ENCODE measurements at places on chromosomes 16 and 17.

- DNase-seq = no peak
These were observed 32.5 kb upstream of the TNRC6C start for GRCh38 chr17:77925831-77926543.

GRCh38 chr16:28255838-28256237 lies 36.5 kb upstream of the SBK1 start:
- no peak for DNase-seq

- DNase-seq = peak; percentile 81
These were observed at the start of gene SMARCE1 for GRCh38 chr17:40647624-40648383. SMARCE1 (minus strand) TSS chr17:40647818; CDS start chr17:40645802, 2,016 bp downstream.

GRCh38 chr16:49581630-49582298 lies 208.2 kb downstream of the C16orf78 start:
- DNase-seq = no peak

DNA sequence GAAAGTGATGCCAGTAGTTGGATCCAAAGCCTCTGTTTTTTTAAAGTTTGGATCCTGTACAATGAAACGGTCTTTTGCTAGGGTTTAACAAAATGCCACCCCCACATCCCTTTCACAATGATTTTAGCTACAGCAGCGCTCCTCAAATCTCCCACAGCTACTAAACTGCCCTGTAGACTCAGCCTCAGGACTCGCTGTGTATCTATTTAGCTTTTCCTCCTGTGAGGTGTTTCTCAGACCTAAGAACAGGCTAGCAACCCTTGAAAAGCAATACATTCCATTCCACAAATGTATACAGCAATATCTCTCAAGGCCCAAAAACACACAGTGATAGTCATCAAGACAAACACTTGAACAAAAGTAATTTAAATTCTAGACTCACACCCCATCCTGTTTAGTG lies 206.4 kb downstream of the ZFHX3 start:
- DNase-seq = no peak

GRCh38 chr17:70774339-70775117 lies 605.2 kb downstream of the KCNJ2 start:
- no peak for DNase-seq

DNA sequence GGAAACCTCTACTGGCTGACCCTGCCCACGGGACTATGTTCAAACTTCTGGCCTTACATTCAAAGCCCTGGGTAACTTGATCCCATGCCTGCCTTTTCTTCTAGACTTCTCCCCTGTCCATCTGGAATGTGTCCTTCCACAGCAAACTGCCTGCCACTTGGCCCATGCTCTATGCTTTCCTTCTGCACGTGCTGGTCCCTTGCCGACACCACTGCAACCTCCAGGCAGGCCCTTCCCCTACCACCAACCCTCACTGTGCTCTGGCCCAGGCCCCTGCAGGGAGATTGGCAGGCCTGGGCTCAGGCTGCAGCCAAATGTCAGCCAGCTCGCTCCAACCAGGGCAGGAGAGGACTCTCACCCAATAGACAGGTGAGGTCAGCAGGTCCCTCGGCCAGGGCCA lies 11.0 kb downstream of the HSD11B2 start:
- no peak for DNase-seq

- DNase-seq = peak; percentile 30
These were observed 34.1 kb downstream of the TK2 start for GRCh38 chr16:66515596-66516508.

GRCh38 chr17:298791-299450 lies 53.7 kb downstream of the RPH3AL start:
- no peak for DNase-seq

DNA sequence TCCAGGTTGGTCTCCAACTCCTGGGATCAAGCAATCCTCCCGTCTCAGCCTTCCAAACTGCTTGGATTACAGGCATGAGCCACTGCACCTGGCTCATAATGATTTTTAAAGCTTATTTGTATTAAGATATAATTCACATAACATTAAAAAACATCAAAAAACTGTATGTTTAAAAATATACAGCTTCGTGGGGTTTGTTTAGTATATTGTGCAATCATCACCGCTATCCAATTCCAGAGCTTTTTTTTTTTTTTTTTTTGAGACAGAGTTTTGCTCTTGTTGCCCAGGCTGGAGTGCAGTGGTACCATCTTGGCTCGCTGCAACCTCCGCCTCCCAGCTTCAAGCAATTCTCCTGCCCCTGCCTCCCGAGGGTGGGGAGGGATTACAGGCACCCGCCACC lies 11.0 kb upstream of the SLC25A19 start:
- no peak for DNase-seq

- no peak for DNase-seq
These were observed 21.4 kb upstream of the C17orf113 start for GRCh38 chr17:42071810-42072209.

DNA sequence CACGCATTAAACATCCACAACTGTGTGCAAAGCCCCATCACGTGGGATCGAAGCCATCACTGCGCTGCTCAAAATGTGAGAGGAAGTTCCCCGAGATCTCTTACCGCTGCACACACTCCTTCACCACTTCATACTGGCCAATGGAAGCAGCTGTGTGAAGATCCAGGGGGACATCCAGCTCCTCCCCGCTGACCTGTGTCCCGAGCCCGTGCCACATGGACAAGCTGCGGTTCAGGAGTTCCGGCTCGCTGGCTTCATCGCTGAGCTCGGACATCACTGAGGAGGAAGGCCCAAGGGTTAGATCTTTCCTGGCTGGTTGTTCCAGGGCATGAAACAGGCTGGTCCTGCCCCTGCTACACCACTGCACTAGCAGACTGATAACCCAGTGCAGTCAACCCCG lies 4.2 kb downstream of the ANKS3 start:
- no peak for DNase-seq

GRCh38 chr17:68820476-68820824 lies 134.7 kb downstream of the ABCA8 start:
- DNase-seq = no peak

DNA sequence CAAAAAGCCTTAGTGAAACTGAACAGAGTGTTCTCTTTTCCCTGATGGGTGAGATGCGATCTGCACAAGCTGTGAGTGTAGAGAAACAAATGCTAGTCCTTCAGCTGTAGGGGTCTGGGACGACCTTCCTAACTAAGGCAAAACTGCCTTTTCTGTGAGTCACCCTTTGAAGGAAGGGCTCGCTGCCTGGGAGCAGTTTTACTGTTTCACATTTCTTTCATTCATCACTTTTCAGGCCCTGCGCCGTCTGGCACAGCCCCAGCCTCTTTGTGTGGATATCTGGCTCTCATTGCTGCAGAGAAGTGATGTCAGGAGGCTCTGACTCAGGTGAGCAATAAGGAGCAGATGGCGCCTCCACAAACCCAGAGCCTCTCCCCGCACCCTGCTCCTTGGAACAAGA lies 57.4 kb downstream of the HS3ST3A1 start:
- DNase-seq = no peak

DNA sequence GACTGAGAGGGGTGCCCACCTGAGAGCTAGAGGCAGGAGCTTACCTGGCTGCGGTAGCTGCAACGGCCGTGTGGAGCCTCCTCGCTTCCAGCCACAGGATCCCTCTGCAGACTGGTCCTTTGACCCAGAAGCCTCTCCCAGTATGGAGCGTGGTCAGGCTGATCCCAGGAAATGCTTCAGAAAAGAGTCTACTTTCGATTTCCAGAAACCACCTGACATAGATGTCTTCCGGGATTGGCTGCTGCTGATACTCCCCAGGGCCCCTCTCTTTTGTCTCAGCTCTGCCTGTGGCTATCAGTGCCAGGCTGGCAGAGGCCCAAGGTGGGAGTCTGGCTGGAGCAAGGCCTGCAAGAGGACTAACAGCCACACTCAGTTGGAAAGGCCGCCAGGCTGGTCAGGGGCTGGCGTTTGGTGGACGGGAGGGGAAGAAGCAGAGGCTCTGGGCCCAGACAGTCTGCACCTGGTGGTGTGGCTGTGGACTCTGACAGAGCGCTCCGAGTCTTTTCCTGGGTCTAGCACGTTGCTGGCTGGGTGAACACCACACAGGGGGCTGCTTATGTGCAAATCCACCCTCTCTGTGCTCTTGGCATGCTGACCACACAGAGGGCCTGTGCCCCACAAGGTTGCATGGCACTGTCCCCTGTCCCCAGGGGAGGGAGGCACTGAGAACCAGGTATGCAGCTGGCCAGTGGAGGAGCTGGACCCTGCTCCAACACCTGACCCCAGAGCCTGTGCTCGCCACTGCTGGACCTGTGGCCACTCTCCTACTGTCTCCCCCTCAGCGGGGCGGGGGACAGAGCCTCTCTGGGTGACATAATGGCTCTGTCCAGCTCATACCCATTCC lies at the start of gene LGALS3BP:
Gene LGALS3BP, minus strand, starts transcription at position 144 of the 844 bp plus-strand sequence. CDS start 2,732 bp downstream, outside the sequence.
- DNase-seq = peak; percentile 36

DNA sequence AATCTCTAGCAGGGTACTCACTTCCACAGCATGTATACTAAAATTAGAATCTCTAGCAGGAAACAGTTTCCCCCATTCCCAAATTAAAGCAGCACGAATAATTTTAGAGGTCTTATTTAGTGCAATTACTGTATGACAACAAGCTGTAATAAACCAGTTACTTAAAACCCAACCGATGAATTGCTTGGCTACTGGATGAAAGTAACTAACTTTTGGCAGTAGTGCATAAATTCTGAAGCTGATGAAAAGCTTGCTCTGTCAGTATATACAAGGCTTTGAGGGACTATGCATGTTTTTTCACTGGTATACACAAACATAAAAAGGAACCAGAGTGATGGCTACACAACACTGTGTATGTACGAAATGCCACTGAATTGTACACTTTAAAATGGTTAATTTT lies 89.4 kb downstream of the CFDP1 start:
- DNase-seq = no peak

- DNase-seq = no peak
These were observed 769 bp downstream of the TMEM88 start for GRCh38 chr17:7855660-7856010.

DNA sequence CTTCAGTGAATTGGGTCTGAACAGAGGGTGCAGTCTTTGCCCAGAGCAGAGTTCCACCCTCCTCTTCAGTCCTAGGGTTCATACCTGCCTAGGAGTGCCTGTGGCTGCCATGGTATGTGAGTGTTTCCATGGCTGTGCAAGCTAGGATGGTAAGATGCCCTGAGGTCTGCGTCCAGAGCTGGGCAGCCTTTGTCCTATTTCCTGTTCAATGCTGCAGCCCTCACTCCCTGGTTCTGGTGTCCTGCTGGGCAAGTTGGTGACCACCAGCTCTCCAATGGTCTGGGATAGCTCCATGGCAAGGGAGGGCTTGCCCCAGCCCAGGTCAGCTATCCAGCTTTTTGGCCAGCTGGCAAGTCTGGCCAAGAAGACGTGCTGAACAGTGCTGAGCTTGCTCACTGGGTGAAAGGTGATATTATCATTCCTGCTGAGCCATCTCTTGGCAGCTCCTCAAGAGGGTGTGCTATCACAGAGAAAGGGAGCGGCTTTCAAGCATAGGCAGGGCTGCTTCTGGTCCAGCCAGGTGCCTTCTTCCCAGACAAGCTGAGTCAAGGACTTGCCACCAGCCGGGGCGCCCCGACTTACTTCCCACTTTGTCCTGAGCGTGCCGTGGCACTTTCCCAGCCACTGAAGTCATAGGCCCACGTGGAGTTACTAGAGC lies 13.0 kb upstream of the NFATC3 start:
- no peak for DNase-seq

DNA sequence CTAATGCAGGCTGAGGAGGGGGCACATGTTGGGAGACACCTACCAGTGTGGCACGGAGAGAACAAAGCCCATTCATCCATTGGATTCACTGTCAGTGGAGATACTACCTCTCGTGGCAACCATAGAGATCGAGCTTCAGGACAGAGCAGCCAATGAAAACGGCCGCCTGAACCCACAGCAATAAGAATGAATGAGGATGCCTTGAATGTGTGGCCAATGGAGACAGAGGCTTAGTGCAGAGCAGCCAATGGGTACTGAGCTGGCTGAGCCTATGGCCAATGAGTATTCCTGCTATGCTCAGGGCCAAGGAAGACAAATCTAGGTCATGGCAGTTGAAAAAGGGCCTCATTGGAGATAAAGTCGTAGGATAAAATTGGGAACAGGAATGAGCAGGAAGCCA lies 10.9 kb downstream of the ARHGEF15 start:
- DNase-seq = no peak

GRCh38 chr17:16908273-16908672 lies 63.6 kb downstream of the TNFRSF13B start:
- DNase-seq = no peak

- DNase-seq = no peak
These were observed 1.1 kb upstream of the LCMT1 start for GRCh38 chr16:25110387-25110947.

- DNase-seq = no peak
These were observed 87.5 kb downstream of the SEC14L1 start for GRCh38 chr17:77228241-77228752.

DNA sequence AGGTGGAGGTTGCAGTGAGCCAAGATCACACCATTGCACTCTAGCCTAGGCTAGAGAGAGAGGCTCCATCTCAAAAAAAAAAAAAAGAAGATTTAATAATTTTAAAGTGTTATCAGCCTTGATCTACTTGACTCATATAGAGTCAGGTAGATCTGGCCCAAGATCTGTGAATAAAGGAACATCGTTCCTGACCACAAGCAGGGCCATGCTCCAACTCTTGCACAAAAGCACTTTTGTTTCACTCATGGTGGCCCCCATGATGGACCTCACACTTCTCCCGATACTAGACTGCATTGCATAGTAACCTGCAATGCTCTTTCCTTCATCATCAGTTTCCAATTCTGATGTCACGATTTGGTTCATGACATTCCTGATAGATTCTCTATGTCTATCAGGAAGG lies 5.2 kb upstream of the MYH11 start:
- DNase-seq = no peak

- DNase-seq = peak; percentile 10
These were observed 195.3 kb upstream of the RPL38 start for GRCh38 chr17:74008196-74008595.

- peak; percentile 60 for DNase-seq
These were observed 25.1 kb downstream of the KSR1 start for GRCh38 chr17:27481327-27481726.

GRCh38 chr16:80751167-80751566 lies 53.2 kb downstream of the CDYL2 start:
- no peak for DNase-seq

GRCh38 chr16:64417711-64418227 lies 704.1 kb downstream of the CDH11 start:
- DNase-seq = no peak

DNA sequence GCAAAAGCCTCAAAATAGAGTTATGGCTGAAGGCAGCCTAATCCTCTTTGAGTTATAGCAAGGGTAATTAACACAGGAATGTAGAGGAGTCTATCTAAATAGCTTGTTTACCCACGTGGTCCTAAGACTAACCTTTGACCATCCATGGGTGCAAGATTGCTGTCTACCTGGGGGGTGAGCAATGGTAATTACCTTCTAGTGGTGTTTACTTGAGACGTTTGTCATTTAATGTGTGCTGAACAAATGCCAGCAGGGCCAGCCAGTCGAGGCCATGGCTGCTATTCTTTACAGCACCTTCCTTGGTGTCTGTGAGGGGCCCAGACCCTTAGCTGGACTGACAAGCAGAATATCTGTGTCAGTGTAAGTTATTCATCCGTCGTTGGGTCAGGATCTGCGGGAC lies 13.9 kb upstream of the PRPSAP1 start:
- no peak for DNase-seq
